ENCODE measurements at places on chromosomes 1 and 21.

DNA sequence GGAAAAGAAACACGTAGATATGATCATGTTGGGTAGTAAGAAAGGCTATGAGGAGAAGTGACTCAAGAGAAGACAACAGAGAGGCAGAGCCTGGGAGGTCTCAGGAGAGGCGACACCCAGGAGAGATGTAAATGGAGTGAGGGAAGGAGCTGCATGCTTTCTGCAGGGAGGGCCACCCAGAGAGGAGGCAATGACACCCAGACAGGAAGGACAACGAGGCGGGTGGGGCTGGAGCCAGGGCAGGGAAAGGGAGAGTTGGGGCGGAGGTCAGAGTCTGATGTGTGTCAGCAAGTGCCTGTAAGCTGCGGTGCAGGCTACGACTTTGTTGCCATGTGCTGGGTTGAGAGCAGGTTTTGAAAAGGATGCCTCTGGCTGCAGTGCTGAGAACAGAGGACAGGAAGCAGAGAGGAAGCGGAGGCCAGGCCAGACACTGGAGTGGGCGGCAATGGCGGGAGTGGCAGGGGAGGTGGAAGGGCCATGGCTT is 31.3 kb downstream of the SLC1A7 start:
- DNase-seq = no peak

- no peak for DNase-seq
These were observed 20.9 kb downstream of the SOX13 start for GRCh38 chr1:204093781-204094180.

GRCh38 chr21:36027347-36027746 is 33.0 kb downstream of the SETD4 start:
- DNase-seq = peak; percentile 61

- peak; percentile 12 for DNase-seq
These were observed 173.3 kb upstream of the FOXD3 start for GRCh38 chr1:63148825-63149645.

GRCh38 chr1:204576422-204576821 is 60.2 kb downstream of the MDM4 start:
- DNase-seq = no peak

- no peak for DNase-seq
These were observed 547 bp downstream of the FMO1 start for GRCh38 chr1:171248841-171249240.

DNA sequence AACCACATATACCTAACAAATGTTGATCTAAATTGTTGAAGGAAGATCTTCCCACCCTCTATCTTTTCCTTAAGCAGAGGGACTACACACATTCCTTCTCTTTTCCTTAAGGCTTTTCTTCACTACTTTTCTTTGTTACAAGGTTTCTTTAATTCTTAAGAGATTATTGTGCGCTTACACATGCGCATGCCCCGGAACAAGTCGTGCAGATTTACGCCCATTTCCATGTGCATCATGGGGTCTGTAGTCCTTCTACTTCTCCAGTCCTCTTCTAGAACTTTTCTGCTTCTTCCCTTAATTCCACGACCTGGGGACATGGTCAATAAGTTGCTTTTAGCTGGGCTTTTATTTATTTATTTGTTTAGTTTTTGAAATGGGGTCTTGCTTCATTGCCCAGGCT is 1.7 kb upstream of the CHRNB2 start:
- no peak for DNase-seq

GRCh38 chr1:192382758-192383157 is 66.0 kb downstream of the RGS21 start:
- DNase-seq = no peak

- no peak for DNase-seq
These were observed 9.5 kb downstream of the SIM2 start for GRCh38 chr21:36708286-36709029.

DNA sequence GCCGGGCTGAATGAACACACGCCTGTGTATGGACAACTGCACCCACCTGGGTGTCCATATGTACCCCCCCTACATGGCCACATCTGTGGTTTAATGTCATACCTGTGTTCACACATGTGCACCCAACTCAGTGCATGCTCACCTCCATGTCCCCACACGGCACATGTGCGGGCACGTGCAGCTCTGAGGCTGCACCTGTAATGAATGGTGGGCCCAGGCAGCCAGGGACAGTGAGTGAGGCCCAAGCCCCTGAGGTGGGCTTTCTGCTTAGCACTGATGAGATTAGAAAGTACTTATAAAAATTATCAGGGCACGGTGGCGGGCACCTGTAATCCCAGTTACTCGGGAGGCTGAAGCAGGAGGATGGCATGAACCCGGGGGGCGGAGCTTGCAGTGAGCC is 42.5 kb upstream of the CSF3R start:
- DNase-seq = no peak

All from AG08396 (cell line).